T47D (cell line): ENCODE measurements at places on chromosomes 1 and 21.

DNA sequence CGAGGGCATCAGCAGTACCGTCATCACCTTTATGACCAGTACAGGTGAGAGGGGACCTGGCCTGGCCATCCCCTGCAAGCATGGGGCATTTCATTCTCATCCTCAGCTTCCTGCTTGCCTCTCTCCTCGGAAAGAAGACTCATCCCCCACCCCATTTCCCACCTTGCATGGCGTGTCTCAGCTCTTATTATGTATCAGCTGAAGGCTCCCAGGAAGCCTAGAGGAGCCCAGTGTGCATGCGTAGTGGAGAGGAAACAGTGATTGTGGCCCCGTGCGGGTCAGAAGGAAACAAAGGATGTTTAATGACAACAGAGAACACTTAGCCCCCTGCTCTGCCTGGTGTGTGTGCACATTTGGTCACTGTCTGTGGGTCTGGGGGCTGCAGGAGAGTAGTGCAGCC is 40.3 kb upstream of the CNTN2 start:
- DNase-seq = no peak

GRCh38 chr1:14852291-14852690 is 253.8 kb downstream of the KAZN start:
- no peak for DNase-seq

GRCh38 chr1:95578462-95578861 is 344.5 kb downstream of the RWDD3 start:
- DNase-seq = no peak

DNA sequence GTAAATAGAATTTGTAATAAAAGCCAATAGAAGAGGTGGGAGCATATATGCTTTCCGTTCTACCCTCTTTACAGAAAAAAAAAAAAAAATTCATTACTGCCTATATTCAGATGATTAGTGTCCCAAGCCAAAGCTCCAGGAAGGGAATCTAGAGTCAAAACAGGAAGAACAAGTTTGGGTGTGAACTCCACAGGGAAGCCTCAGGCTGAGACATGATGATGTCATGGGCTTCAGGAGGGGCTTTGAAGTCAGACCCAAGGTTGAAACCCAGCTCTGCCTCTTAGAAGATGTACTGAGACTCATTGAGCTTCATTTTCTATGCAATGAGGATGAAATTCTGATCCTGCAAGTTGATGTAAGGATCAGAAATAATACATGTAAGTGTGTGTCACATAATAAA is 250.0 kb upstream of the ADGRL2 start:
- DNase-seq = no peak

DNA sequence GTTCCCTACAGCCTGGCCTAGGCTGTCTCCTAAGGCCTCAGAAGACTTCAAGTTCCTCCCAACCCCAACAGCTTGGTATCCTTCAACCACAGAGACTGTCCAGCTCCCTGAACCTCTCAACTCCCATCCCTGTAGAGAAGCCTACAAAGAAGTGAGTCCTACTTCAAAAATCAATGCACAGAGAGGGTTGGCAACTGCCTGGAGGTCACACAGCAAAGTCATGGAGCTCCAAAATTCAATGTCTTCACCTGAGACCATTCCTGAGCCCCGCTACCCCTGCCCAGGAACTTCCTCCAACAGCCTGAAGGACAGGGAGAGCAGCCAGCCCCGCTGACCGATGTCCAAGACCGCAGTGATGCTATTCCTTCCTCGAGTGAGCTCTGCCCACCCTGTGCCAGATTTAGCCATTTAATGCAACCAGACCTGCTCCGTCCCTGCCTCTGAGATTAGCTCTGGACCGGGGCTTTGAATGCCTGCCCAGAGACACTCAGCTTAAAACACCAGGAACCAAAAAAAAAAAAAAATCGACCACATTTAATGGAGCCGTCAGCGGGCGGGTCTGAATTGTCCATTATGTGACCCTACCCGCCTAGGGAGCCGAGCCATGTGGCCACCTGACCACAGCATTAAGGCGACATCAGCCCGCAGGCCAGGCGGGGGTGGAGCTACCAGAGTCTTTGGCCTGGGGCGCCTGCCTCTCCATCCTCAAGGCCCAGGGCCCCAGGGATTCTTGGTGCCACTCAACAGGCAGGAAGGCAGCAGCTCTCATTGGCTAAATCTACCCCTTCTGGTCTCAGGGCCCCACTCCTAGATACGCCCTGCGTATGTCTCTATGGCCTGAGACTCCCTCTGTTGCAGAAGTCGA is 148.6 kb downstream of the SYF2 start:
- no peak for DNase-seq

DNA sequence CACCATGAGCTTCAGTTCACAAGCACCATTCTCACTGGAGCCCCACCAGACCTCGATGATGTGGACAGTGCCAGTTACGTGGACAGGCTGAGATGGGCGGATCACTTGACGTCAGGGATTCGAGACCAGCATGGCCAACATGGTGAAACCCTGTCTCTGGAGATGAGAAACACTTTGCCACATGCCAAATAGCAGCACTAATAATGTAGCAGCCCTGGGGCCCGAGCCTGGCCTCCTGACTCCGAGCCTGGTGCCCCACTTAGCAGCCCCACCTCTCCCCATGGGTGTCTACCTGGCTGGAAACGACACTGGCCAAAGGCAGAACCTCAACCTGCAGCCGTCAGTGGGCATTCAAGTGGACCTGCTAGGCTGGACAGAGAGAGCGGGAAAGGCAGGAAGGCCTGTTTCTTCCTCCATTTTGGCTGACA is 129.1 kb downstream of the TOMM20 start:
- no peak for DNase-seq

GRCh38 chr1:103250441-103250861 is 142.1 kb upstream of the COL11A1 start:
- no peak for DNase-seq

DNA sequence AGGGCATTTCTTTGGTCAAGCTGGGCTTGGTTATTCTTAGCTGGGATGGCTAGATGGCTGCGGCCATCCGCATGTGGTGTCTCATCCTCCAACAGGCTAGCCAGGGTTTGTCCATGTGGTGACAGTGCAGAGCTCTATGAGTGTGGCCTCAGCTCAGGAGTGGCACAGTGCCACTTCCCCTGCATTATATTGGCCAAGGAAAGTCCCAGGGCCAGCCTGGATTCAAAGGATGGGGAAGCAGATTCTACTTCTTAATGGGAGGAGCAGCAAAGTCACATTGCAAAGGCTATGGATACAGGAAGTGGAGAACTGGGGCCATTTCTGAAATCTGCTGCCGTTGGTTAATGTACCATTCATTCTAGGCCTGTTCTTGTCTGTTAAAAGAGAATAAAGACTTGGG is 34.4 kb downstream of the STUM start:
- no peak for DNase-seq

DNA sequence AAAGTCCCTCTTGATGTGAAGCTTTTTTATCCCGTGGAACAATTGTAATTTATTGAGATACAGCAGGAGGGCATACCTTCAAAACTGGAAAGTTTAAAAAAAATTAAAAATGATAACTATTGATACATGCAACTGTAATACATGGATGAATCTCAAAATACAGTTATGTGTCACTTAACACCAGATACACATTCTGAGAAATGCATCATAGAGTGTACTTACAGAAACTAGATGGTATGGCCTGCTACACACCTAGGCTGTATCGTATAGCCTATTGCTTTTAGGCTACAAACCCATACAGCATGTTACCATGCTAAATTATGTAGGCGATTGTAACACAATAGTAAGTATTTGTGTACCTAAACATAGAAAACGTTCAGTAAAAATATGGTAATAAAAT is 7.1 kb upstream of the AKNAD1 start:
- no peak for DNase-seq

DNA sequence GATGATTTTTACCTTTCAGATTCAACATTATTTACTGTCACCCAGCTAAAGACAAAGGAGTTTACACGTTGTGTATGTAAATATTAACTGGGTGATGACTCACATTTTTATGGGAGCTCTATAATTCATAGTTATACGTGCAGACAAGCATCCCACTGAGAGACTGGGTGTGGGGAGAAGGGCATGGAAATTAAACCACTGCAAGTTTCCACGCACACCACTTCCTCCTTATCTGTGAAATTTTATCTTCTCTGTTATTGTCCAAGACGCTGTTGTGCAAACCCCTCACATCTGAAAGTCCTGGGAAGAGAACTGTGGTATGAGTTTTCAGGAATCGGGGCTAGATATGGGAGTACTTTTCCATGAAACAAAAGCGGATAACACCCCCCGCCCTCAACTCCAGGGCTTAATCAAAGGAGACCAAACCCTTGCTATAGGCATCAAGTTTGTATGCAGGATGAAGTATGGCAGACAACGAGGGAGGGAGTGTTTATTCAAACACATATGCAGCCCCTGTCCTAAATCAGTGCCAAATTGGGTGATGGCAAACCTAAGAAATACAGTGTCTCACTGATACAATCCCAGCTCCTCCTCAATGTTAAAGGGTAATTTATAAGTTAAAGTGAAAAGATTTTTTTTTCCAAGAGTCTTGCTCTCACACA is 23.3 kb upstream of the DPT start:
- DNase-seq = peak; percentile 43

DNA sequence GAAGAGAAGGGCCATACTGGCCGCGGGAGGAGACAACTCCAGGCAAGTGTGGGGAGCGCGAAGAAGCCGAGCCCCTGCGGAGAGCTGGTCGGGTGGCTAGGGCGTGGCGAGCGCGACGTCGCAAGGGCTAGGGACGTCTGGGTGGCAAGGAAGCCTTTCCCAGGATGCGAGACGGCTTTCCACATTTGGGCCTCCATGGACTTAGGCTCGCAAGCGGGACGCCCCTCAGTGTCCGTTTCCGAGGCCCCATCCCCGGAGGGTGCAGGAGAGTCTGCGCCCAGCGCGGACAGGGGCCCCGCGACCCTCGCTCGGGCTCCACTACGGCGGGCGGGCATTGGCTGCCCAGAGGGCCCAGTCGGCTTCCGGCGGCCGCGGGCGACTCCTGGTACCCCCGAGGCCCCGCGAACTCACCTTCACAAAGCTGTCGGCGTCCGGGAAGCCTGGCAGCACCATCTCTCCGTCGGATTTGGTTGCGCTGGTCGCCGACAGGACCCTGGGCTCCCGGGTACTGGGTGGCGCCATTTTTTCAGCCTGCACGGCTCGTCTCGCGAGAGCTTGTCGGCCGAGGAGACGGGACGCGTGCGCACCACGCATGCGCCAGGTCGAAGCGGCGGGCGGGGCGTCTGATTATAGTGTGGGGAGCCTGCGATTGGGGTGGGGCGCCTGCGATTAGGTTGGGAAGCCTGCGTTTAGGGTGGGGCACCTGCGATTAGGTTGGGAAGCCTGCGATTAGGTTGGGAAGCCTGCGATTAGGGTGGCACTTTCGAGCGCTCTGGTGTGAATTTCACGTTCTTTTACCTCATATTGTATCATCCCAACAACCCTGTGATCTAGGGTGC is at the start of gene EXOSC10:
Gene EXOSC10 (minus strand): TSS at position 560 of the 839 bp plus-strand sequence. CDS start 38 bp downstream, at position 522.
- peak; percentile 69 for DNase-seq

DNA sequence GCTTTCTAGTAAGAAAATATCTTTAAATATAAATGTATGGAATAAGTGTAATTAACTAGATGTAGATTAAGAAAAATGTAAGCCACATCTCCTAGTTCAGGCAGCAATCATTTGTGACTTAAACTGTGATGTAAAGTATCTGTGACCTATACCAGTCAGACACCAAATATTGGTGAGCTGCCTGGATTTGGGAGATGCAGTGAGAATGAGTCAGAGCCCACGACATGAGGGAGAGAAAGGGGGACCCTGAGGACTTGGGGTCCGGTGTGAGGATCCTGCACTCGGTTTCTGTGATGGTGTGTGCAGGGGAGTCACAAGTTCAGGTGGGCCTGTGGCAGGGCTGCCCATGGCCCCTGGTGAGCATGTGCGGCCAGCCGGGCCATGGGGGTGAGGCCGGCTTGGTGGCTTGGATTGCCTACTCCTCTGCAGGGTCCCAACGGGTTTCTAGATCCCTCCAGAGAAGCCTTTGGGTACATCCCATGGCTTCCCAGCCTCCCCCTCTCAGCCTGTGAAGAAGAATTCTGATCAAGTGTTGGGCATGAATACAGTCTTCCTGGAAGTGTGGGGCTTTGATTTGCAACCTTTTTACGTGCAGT is 19.0 kb upstream of the ABCG1 start:
- no peak for DNase-seq

DNA sequence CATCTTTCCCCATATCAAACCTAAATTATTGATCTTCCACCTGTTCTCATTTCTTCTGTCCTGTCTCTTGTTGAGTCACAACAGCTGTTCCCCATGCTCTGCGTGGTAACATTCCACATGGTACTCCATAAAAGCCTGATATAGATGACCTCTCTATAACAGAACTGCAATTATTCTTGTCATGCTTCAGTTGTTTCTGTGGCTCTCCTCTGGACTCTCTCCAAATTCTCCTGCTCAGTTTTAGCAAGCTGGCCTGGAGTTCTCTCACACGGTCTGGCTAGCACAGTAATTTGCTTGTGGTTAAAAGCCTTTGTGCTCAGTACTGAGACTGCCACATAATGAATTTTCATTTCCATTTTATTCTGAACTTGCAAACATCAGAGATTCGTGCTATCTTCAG is 10.6 kb upstream of the LRRC39 start:
- DNase-seq = no peak

DNA sequence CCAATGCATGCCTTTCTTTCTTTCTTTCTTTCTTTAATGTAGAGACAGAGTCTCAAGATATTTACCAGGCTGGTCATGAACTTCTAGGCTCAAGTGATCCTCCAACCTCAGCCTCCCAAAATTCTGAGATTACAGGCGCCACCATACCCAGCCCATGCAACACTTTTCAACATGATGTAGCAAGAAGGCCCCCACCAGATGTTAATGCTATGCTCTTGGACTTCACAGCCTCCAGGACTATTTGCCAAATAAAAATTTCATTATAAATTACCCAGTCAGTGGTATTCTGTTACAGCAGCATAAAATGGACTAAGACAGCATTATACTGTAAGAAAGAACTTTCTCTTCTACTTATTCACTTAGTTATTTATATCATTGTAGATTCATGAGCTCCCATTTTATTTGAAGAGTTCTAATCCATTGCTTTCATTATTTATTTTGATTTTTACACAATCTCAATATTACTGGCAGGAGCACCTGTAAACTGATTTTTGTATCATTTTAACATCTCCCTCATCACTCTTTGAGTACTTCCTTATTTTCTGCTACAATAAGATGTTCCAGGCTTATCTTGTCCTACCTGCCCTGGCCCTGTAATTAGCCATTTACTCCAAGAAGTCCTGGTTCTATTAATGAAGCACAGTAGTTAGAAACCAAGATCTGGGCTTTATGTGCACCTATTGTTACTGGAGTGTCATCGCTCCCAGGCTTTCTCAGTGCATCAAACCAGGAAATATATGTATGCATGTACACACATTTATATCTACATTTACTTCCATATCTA is 4.8 kb upstream of the RCSD1 start:
- DNase-seq = no peak

DNA sequence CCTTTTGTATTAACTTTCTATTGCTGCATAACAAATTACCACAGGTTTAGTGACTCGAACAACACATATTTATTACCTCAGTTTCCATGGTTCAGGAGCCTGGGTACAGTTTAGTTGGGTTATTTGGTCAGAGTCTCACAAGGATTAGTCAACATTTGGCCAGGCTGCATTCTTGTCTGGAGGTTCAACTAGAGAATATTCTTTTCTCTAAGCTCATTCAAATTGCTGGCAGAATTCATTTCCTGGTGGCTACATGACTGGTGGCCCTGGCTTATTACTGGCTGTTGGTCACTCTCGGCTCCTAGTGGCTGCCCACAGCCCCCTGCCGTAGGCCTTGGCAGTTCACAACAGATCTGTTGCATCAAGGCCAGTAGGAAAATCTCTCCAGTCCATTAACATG is 81.1 kb upstream of the ADAR start:
- DNase-seq = no peak

GRCh38 chr1:83794384-83794783 is 204.5 kb downstream of the TTLL7 start:
- no peak for DNase-seq

- no peak for DNase-seq
These were observed 374 bp downstream of the SH2D5 start for GRCh38 chr1:20732071-20732587.

- no peak for DNase-seq
These were observed 35.3 kb upstream of the RALGPS2 start for GRCh38 chr1:178689769-178690168.
